NCI-H1417 (cell line): ENCODE measurements at places on chromosomes 5 and 9.

GRCh38 chr5:27908341-27908740 lies 870.0 kb upstream of the CDH9 start:
- DNase-seq: no peak

DNA sequence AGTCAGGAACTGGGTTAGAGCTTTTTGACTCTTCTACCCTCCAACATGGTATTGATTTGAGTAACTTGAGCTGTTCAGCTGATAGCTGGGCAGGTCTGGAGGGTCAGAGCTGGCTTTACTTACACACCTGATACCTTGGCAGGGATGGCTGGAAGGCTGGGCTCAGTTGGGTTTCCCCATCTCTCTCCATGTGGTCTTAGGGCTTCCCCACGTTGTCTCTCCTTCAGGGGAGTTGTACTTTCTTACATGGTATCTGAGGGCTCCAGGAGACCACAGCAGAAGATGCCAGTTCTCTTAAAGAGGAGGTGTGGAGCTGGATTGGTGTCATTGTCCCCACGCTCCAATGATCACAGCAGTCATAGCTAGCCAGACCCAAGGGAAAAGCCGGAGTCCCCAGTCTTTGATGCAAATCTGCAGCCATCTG lies 25.6 kb downstream of the ISOC1 start:
- DNase-seq: no peak

DNA sequence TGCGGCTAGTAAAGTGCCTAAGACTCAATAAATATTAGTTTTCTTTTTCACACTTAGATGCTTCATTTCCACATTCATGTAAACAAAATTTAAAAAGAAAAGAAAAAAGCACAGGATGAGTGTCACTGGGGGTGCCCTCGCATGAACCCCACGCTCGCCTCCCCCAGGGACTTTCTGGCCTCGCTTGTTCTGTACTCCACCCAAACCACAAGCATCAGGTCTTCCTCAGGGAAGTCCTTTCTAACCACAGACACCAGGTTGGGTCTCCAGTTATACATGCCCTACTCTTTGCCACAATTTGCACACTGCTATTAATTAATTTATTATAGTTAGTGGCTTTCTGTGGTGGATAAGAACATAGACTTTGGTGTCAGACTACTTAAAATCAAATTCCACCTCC lies 92.4 kb downstream of the RORB start:
- DNase-seq: no peak

DNA sequence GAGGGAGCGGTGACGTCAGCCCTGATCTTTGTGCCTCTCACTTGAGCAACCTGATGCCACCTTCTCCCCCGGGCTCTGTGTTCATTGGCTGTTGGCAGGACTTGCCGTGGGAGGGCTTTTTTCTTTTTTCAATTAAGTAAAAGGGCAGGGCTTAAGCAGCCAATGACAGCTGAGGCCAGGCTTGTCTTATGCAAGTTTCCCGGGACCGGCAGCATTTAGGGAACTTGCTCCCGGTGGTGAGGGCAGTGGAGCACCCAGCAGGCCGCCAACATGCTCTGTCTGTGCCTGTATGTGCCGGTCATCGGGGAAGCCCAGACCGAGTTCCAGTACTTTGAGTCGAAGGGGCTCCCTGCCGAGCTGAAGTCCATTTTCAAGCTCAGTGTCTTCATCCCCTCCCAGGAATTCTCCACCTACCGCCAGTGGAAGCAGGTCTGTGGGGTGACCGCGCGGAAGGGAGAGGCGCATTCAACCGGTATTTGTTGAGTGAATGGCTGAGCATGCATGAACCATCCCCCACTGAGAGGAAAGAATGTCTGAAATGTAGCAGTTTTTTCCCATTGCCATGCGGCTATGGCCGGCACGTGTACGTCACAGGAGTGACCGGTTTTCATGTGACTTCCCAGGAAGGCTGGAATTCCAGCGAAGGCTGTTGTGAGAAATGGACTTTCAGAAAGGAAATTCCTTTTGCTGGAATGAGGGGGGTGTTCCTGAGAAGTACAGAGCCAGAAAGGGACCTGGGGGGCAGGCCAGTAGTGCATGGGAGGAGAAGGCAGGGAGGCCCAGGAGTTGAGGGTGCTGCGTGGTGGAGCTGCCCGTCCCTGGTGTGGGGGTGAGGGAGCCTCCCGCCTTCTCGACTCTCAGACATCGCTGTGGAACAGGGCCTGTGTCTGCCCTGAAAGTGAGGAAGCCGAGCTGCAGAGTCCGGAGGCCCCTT lies 29.0 kb downstream of the PTGES2 start:
- DNase-seq: peak; percentile 80

DNA sequence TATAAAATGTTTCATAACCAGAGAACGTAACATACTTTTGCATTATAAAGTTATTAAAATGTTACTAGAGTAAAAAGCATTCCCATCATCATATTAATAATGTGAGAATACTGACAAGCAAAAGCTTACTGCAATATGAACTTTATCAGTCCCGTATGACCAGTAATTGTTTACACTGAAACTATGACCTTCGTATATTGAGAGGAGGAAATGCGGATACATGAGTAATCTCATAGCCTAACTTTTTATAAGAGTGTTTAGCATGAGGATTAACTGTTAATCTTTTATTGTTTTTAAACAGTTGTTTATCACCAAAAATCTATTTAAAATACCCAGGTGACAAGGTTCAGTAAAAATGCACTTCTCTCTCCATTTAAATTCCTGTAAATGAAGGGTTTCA lies 272.4 kb downstream of the SLF1 start:
- DNase-seq: no peak

DNA sequence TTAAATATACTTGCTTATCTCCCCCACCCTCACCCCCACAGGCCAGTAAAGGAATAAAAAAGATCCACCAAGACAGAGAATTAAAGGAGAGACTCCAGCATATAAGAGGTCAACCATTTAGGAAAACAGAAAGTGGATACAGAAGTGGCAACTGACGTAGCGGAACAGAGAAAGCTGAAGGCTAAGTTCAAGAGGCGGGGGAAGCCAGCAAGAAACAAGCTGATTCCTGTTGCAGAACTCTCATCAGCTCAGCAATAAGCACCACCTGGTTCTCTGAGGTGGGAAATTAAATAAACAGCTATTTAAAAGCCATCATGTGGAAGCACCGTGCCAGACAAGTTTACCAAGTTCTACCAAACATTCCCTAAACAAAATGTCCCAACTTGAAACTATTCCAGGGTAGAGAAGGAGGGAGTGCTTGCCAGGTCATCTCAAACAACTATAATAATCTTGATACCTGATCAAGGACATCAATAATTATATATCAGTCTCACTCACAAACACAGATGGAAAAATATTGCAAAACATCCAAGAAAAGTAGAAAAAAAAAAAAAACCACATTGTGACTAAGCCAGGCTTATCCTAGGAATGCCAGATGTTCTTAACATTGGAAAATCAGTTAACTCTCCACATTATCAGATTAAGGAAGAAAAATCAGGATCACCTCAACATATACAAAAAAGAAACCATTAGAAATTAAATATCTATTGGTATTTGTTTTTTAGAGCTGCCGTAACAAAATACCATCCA lies 7.3 kb upstream of the ARL15 start:
- DNase-seq: no peak
